T-helper 17 cell (primary cell): ENCODE measurements at places on chromosomes 5 and 9. TPM values are rescaled to one million over a fixed set of nuclear protein-coding genes. Genes with fewer than 3 reads are reported as not detected.

- peak within 1 kb of the TSS; percentile 78 for H3K4me3 ChIP-seq
- peaks cover 32% of the 10 kb centered on the region for H3K4me1 ChIP-seq
- no peak for DNase-seq
- peak within 1 kb of the TSS; percentile 93 for H3K27ac ChIP-seq
Observed at GRCh38 chr5:179680780-179681401, at the start of gene CBY3. CBY3 (minus strand) TSS chr5:179681034; CDS start chr5:179680918, 116 bp downstream.

Gene PPP1R26
- 2.1 TPM for total RNA-seq

Gene PCDHGB7
- not detected for total RNA-seq

GRCh38 chr9:14106699-14107098 lies 207.2 kb downstream of the NFIB start:
- DNase-seq: no peak
- no peaks in the 10 kb centered on the region for H3K36me3 ChIP-seq
- no peaks in the 10 kb centered on the region for H3K27me3 ChIP-seq
- no peak overlapping the region for H3K27ac ChIP-seq
- no peaks in the 10 kb centered on the region for H3K4me1 ChIP-seq
